ENCODE measurements at places on chromosomes 12 and 14.

DNA sequence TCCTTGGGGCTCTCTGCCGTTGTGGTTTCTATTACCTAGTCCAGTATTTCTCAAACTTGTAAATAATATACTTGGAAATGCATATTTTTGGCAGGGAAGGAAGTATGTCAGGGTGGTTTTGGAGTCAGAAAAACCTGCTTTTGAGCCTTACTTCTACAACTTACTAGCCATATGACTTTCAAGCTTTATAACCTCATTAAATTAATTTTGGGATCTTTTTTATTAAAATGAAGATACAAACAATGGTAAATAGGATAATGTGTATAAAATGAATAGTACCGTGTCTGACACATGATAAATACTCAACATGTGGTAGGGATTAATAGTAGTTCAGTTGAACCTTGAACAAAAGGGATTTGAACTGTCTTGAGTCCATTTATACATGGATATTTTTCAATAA, 406.3 kb downstream of the ATP23 start:
- DNase-seq, result no peak

GRCh38 chr14:68612049-68612448, 180.8 kb downstream of the ZFP36L1 start:
- DNase-seq, result no peak

DNA sequence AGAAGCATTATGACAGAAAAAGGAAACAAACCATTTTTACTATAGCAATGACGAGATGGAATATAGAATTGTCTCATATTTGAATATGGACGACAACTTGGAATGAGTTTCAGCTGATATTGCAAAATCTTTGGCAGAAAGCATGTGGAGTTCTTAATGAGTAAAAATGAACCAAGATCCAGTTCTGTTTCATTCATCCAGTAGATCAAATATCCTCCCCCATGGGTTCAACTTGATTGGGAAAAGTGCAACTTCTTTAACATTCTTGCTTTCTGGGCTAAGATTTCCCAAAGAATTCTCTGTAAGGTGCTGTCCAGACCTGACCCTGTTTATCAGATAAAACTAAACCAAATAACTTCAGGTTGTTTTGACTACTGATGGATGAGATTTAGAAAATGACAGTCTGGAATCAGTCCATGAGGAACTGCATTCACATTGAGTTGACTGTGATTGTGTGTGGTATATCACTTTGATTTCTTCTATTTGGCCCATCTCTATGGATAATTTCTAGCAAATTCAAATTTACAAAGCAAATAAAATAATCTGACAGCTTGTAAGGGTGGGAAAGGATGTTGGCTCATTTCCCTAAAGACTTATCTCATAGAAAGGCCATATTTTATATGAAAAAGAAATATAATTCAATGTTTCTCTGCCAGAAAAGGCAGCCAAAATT, 267.4 kb downstream of the ADAMTS20 start:
- DNase-seq, result no peak

- no peak for DNase-seq
Measured at GRCh38 chr12:59088673-59089072, 168.4 kb upstream of the LRIG3 start.

DNA sequence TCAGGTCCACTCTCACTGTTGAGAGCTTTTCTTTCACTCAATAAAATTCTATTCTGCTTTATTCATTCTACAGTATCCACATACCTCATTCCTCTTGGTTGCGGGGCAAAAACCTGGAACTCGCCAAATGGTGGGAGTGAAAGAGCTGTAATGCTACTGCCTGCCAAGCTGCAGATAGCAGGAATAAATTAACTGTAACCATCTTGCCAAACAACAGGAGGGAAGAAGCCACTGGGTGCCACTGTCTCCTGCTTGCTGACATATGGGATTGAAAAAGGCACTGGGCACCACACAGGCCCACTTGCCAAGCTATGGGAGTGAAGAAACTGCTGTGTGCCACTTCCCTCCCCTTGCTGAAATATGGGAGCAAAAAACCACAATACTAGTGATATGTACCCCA, 111.9 kb upstream of the CNTN1 start:
- DNase-seq, result no peak

GRCh38 chr12:54197431-54197909, 8.7 kb upstream of the SMUG1 start:
- no peak for DNase-seq

- DNase-seq, result no peak
Measured at GRCh38 chr14:36271222-36271621, 49.2 kb downstream of the MBIP start.

DNA sequence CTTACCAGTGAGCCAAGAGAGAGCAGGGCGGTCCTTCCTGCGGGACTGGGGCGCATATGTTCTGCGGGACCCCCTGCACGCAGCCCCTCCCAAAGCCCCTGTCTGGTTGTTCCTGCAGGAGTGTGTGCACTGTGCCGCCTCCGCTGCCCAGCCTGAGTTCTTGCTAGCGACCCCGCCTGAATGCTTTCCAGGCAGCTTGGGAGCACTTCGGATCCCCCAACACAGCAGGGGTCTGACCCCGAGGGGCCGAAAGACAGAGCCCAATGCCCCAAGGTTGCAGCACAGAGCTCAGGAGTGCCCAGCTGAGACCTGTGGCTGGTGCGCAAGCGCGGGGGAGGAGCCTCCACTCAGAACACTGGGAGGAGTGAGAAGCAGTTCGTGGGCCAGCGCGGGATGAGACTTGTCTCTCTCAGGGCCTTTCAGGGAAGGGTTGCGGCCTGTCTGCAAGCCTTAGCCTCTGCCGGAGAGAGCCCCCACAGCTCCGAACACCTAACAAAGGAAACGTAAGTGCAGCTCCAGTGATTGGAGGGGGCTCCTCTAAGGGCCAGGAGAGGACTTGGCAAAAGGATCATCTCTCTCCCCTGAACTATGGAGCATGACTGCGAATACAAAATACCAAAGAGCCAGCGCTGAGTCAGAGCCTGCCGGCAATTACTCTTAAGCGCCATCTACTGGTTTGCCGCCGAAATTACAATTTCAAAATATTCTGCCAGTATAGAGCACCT, 50.5 kb downstream of the GTF2A1 start:
- peak; percentile 72 for DNase-seq

- DNase-seq, result no peak
Measured at GRCh38 chr12:40701756-40702155, 9.5 kb downstream of the CNTN1 start.

DNA sequence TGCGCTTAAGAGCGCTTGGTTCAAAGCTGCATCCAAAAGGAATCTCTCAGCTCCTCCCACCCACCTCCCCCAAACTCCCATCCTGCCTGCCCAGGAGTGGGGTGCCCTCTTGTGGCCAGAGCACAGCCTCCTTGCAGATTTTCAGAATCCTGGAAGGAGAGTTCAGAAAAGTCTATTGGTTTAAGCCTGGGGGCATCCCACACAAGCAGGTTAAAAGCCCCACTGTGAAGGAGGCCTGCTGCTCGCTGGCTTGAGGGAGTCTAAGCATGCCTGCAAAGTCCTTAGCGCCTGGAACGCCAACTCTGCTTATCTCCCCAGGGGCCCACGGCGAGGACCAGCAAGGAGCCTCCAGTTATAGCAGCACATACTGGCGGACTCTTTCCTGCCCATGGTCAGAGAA, 297.1 kb downstream of the KSR2 start:
- no peak for DNase-seq

GRCh38 chr12:57756406-57757341, 1.8 kb downstream of the MARCHF9 start:
- DNase-seq, result no peak

DNA sequence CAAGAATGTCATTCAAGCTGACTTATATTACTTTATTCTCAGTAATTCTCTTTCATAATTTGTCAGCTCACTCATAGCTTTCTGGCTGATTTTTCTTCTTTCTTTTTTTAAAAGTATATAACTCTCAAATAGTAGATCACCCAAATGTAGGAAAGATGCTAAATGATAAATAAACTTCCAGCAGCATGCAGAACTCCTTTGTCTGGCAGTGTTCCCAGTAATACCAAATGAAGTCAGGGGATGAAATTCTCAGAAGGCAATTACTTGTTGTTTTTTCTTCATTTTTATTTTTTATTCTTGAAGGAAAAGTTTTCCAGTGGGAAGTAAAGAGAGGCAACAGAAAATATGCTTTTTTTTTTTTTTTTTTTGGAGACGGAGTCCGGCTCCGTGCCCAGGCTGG, 133.3 kb upstream of the SLCO1C1 start:
- DNase-seq, result no peak

GRCh38 chr12:80681287-80681686, 26.1 kb upstream of the MYF6 start:
- DNase-seq, result peak; percentile 8

- DNase-seq, result peak; percentile 87
Measured at GRCh38 chr12:53047221-53048032, 2.4 kb upstream of the TNS2 start.

- DNase-seq, result no peak
Measured at GRCh38 chr12:54193434-54193833, 4.6 kb upstream of the SMUG1 start.

GRCh38 chr14:52117111-52117832, 48.4 kb upstream of the NID2 start:
- DNase-seq, result no peak

GRCh38 chr12:121325922-121326396, 26.3 kb downstream of the ANAPC5 start:
- no peak for DNase-seq

- DNase-seq, result no peak
Measured at GRCh38 chr14:74502236-74503019, 8.9 kb downstream of the ISCA2 start.

GRCh38 chr12:89566615-89567014, 40.8 kb upstream of the POC1B start:
- DNase-seq, result no peak

GRCh38 chr12:89316705-89317139, 35.6 kb downstream of the DUSP6 start:
- DNase-seq, result no peak

DNA sequence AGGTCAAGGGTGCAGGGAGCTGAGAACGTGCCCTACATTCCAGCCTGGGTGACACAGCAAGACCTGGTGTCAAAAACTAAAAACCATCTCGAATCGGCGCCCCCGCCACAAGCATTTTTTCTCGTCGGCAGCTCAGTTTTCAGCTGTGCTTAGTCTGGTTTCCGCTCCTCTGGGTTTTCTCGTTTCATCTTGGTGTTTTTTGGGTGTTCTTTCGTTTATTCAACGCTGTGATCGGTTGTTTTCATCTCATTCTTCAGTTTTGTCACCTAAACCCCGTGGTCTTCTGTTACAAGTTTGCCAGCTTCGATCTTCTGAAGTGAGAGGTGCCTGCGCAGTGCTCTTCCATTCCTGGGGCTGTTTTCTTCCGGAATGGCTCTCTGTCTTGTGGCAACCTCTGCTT, 41.4 kb downstream of the NOC4L start:
- no peak for DNase-seq

- DNase-seq, result no peak
Measured at GRCh38 chr12:78680596-78680995, 184.0 kb upstream of the SYT1 start.

GRCh38 chr12:73506611-73507010, 1031.0 kb upstream of the ATXN7L3B start:
- no peak for DNase-seq

DNA sequence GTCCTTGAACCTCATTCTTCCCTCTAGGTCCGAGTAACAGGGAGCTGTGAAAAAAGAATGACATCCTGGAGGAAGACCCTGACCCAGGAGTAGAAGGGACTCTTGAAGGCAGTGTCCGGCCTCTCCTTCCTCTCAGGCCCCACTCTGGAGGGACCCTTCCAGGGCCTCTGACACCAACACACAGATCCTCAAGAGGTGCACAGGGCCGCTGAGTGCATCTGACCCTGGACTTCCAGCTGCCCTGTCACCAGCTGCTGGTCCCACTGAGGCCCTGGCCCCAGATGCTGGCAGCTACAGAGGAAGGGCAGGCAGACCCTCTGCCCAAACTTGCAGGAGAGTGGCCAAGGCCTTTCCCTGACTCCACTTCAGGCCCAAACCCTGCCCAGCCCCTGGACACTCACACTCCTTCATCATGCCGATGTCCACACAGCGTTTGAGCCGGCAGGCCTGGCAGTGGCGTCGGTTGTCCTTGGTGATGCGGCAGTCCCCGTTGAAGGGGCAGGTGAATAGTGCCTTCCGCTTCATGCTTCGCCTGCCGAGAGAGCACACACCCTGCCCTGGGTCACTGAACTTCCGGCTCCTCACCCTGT, 40.1 kb downstream of the VDR start:
- no peak for DNase-seq

DNA sequence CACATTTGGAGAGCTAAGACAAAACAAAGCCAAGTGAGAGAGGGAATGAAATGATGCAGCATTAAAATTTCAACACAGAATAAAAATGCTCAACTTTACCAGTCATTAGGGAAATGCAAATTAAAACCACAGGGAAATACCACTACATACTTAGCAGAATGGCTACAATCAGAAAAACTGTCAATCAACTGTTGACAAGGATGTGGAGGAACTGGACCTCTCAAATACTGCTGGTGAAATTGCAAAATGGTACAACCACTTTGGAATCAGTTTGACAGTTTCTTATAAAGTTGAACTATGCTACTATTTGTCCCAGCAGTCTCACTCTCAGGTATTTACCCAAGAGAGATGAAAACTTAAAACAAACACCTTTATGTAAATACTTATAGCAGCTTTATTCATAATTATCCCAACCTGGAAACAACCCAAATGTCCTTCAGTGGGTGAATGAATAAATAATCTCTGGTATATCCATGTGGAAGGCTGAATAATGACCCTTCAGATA, 43.8 kb upstream of the KTN1 start:
- DNase-seq, result no peak

- peak; percentile 41 for DNase-seq
Measured at GRCh38 chr12:62379026-62379722, 87.5 kb upstream of the MON2 start.

DNA sequence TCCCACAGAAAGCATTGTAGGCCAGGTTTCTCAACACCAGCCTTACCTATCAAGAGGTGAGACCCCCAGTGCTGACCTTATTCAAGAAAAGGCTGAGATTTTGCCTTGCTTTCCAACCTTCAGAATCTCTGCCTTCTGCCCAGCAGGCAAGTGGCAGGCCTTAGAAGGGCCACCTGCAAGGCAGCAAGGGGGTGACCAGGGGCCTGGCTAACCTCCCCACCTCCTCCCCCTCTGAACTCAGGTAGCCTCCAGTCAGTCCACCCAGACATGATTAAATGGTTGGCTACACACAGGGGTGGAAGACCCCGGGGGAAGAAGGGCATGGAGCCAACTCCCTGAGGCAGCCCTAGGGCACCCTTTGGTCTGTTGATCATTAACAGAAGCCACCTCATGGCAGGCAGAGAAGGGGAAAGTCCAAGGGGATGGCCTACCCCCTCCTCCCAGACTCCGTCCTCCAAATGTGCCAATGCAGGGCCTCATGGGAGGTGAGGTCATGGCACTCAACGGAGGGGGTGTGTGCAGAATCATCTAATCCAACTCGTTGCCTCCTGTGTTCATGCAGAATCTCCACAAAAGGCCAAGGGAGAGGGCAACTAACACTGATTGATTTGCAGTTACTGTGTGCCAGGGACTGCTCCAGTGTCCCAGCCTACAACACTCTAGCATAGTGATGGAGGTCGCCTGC, 8.5 kb downstream of the ZFP36L1 start:
- no peak for DNase-seq
